RWPE1 (cell line): ENCODE measurements at places on chromosomes 12 and 14.

DNA sequence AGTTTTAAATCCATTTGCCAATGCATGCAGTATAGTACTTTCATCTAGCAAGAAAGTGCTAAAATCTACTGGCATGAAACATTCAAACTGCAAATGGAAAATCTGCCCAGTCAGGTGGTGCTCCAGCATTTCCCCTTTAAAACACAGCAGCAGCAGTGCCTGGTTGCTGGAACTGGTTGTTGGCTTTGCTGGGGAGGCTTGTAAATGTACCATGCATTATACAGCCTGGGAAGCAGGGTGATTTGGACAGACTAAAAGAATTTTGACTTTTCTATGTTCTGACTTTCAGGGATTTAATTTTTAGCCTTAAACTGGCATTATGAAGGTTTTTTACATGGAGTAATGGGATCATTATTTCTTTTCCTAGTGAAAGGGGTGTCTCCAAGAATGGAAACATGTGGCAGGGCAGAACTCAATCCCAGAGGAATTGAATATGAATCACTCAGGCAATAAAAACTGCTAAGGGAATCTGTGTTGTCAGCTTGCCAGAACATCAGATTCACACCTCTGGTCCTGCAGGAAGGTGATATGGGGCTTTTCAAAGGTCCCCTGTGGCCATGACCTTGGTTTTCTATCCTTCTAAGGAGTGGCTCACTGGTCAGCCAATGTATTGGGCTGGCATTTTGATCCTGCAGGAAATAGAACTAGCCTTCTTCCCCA lies 9.0 kb upstream of the PAX9 start:
- peak; percentile 34 for DNase-seq

DNA sequence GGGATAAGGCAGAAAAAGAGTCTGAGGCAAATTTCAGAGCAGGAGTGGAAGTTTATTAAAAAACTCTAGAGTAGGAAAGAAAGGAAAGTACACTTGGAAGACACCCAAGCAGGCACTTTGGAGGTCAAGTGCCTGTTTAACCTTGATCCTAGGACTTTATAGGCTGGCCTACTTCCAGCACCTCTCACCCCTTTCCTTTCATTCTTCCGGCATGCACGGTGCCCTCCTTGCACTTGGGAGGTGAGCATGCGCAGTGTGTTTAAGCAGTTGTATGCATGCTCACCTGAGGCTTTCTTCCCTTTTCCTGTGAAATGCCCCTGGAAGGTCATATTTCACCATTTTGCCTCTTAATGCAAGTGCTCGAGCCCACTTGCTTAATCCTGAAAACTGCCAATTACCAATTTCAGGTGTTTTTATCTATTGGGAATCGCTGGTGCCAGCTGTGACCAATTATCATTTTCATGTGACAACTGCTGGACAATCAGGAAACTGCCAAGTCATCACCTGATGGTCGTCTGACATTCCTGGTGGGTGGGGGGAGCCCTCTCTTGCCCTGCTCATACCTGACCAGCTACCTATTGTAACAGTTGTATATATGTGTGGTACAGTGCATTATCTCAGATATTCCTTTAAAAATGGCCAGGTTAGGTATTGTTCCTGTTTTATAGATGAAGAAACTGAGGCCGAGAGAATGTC lies 53.5 kb downstream of the SUDS3 start:
- DNase-seq = no peak

DNA sequence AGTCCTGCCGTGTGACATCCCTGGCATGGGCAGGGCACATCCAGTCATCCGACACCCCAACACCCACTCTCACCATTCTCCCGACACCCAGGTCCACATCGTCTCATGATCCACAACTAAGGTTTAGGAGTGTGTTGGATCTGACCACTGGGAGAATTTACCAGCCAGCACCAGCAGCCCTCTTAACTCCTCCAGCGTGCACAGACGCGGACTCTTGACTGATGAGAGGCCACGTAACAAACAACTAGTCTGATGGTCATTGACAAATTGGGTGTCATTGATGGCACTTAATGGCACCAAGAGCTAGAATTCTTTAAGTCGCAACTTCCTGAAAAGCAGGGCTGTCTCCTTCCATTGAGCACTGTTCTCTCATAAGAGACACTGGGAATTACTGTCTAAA lies 203.0 kb upstream of the SFSWAP start:
- no peak for DNase-seq

GRCh38 chr12:12195516-12195915 lies 71.3 kb downstream of the LRP6 start:
- no peak for DNase-seq
